ENCODE measurements at places on chromosomes 4 and X.

GRCh38 chr4:165425629-165426028 lies 46.8 kb downstream of the CPE start:
- DNase-seq = no peak

- no peak for DNase-seq
These were observed 621.8 kb upstream of the GALNT7 start for GRCh38 chr4:172546782-172547181.

DNA sequence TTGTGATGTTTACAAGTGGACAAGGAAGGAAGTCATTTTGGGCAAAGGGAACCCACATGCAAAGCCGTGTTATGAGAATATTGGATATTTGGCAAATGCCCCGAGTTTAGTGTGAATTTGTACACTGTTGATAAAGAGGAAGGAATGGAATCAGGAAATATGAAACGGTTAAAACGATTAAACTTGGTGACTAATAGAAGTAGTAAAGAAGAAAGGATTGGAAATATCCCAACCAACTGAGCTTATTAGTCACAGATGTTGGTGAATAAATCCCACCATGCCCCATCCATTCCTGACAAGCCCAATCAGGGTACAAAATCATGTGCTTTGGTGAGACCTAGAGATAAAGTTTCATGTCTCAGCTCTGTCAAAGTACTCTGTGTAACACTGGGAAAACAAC lies 22.0 kb downstream of the ARHGAP24 start:
- DNase-seq = no peak

- no peak for DNase-seq
These were observed 3.9 kb upstream of the TMPRSS11B start for GRCh38 chr4:68249434-68249833.

GRCh38 chr4:184583738-184584502 lies 65.3 kb downstream of the CASP3 start:
- no peak for DNase-seq

- no peak for DNase-seq
These were observed 372.4 kb upstream of the SLIT2 start for GRCh38 chr4:19879330-19879729.

GRCh38 chr4:27057662-27058061 lies 197.0 kb downstream of the STIM2 start:
- no peak for DNase-seq

DNA sequence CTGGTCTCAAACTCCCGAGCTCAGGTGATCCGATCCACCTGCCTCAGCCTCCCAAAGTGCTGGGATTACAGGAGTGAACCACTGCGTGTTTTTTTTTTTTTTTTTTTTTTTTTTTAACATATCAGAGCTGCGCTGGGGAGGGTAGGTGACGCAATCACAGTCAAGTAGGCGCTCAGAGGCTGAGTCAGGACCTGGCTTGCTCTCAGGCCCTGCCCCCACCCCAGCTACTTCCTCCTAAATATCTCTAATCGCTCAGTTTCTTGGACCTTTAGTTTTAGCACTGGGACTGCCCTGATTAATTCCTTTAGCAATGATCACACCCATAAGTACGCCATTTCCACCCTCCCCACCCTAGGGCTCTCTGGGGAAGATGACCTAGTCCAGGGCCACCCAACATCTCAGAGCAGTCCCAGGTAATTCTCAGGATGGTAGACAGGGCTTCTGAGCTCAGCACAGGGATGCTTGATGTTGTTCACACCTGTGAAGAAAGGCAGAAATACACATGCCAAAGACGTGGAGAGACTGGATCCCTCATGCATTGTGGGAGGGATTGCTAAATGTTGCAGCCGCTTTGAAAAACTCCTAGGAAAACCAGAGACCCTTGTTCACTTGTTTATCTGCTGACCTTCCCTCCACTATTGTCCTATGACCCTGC lies 50.2 kb downstream of the DDX3X start:
- DNase-seq = no peak

DNA sequence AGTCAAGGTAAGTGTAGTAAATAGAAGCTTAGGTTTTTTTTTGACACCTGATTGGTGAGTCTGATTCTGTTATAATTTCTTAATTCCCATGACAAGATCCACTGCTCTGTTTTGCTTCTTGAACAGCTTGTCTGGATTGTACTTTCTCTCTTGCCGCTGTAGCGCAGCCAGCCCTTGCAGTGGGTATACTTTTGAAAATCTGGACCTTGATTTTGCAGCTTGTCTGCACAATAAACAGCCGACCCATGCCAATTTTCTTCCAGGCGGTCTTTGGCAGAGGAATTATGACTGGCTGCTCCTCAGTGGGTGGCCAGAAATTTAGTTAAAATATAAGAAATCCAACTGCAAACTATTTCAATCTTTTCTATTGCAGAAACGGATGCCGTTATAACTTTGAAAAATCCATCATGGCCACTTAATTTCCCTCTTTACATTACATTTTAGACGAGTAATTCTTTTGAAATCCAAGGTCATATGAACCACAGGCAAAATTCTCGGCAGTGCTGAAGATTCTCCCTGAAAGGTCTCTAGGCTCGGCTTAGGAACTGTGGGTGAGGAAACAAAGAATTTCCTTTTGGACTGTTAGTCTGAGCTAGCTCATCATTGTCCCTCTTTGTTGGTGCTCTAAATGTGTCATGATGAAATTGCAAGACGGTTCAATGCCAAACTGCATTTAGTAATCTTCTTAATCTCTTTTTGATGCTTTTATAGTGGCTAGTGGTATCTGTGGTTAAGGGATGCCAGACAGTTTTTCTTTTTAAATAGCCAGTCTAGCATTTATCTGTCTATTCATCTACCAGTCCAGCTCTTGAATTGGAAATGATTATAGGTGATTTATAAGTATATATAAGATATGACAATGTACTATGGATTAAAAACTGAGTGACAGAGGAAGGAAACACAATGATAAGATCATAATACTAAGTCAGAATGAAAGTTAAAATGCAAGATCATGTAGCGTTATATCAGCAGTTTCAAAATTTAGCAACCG lies 31.5 kb upstream of the PTTG2 start:
- DNase-seq = no peak

GRCh38 chrX:154056770-154057241 lies 37.1 kb upstream of the IRAK1 start:
- DNase-seq = no peak

DNA sequence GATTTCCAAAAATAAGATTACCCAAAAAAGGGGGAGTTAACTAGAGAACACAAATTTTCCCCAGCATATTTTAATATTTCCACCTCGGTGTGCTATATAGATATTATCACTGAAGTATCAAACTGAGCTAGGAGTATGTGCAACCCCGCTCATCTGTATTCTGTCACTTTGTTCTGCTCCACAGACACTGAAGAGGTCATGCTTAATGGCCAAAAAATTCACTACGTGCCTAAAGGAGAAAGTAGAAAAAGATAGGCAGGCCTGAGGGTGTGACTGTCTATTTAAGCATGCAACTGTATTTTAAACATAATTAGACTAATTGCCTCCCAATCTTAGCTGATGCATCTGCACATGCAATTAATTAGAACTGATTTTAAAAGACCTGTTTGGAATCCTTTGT lies 24.5 kb downstream of the SH3RF1 start:
- no peak for DNase-seq

GRCh38 chrX:148310426-148311165 lies 189.8 kb upstream of the AFF2 start:
- no peak for DNase-seq

- no peak for DNase-seq
These were observed 5.2 kb upstream of the CXCL2 start for GRCh38 chr4:74104145-74104544.

- DNase-seq = no peak
These were observed 2.2 kb downstream of the PLXNB3 start for GRCh38 chrX:153766098-153766817.

GRCh38 chr4:153234885-153235284 lies 30.6 kb downstream of the TRIM2 start:
- no peak for DNase-seq

- no peak for DNase-seq
These were observed 11.3 kb downstream of the CPEB2 start for GRCh38 chr4:15013585-15013984.

- no peak for DNase-seq
These were observed 30.4 kb upstream of the TEC start for GRCh38 chr4:48300004-48300403.

DNA sequence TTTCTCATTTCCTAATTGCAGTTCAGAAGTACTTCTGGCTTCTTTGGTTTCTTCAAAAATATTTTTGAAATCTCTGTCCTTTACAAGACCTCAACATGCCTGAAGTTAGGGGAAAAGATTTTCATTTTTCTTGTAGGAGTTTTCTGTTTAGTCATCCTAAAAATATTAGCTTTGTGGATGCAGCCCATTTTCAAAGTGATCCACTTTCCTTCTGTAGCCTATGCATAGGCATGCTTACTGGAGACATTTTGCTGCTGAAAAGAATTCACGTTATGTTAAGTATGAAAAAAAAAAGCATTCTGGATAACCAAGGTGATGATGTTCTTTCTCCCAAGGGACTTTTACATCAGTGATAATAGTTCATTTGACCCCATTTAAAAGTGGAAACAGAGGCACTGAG lies 245.6 kb downstream of the THOC2 start:
- DNase-seq = no peak

DNA sequence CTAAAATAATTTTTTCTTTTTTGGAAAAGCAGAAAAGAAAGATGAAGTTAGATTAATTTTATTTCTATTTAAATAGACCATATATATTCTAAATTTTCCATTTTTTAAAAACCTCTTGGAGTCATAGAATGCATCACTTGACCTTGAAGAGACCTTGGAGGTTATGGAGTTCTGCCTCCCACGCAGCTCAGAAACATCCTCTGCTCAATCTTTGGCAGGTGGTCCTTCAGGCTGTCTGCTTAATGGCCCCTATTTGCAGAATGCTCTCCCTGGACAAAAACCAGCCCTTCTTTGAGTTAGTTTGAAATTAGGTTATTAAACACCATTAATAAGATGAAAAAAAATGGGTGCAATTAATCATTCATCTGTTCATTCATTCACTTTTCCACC lies 194.1 kb upstream of the TLL1 start:
- DNase-seq = no peak

DNA sequence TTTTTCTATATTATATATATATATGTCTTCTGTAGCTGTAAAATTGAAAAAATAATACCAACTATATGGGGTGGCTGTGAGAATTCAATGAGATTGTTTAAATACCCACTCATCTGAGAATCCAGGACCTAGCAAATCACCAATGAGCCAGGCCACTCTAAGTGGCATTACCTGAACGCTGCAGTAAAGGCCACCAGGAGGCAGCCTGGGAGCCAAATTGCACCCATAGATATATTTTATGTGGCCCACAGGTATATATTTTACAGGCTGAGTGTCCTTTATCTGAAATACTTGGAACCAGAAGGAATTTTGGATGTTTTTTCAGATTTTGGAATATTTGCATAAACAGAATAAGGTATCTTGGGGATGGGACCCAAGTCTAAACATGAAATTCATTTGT lies 58.2 kb upstream of the C4orf50 start:
- DNase-seq = no peak

DNA sequence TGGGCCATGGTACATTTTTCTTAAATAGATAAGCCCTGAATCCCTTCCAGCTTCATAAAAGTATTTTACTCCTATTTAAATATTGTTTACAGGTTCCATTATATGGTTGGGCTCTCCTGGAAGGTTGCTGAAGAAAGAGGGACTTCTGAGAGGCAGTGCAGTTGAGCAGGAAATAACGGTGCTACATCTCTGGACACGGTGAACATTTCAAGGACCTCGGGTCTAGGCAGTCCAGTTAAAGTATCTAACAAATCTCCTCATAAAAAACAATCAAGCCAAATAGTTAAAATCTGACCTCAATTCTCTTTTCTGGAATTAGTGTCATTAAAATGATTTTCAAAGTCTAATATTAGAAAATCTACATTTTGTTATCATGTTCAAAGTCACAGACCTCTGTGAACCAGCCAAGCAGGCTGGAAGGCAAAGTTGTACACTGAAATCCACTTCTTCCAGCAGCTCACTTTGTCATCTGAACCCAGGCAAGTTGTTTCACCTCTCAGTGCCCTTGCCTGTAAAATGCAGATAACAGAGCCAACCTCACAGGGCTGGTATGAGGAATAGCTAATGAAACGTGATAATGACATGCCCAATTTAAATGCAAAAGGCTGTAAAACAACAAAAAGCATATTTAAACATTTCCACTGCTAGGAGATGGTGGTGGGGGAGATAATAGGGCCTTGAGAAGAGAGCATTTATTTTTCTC lies 267.0 kb upstream of the KLF3 start:
- no peak for DNase-seq

DNA sequence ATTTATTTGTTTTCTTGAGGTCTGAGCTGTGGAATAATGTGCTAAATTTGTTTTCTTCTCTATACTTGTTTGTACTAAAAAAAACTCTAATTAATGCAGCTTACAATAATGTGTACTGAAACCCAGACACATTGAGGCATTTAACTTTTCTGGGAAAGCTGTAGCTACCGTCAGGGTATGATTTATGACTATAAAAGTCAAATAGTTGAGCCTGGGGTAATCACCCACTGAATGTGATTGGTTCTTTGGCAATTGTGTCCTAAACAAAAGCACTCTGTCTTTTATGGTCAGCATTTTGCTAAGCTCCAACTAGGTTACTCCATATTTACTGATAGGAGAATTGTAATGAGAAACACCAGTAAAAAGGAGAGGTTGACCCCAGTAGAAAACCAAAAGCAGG lies 65.9 kb upstream of the CBLL2 start:
- DNase-seq = no peak

DNA sequence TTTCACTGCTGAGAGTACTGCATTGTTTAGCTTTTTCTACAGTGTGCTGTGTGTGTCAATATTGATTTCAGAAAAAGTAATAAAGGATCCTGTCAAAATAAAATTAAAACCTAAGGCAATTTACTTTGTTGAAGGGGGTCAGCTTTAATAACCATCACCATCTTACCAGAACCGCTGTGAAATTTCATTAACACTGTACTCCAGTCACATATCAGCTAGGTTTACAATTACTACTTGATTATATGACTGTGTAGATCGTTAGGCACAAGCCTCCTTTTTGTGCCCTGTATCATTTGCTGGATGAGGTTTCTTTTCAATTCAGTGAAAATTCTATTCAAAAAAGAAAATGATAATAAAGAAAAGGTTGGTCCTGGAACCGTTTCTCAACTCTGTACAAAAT lies 917.2 kb downstream of the CENPC start:
- DNase-seq = no peak

DNA sequence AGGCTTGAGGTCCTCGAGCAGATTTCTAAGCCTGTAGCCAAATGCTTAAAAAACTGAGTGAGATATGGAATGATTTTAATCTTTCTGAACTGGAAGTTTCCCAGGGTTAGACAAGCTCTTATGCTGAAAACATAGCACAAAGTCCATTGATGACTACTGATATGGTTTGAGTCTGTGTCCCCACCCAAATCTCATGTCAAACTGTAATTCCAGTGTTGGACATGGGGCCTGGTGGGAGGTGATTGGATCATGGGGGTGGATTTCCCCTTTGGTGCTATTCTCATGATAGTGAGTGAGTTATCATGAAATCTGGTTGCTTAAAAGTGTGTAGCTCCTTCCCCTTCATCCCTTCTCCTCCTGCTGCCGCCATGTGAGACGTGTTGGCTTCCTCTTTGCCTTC lies 454.9 kb downstream of the SPRY1 start:
- DNase-seq = no peak

GRCh38 chrX:10636337-10636736 lies 16.0 kb upstream of the MID1 start:
- DNase-seq = no peak

GRCh38 chrX:151983186-151983585 lies 8.7 kb upstream of the GABRE start:
- DNase-seq = no peak
